ENCODE measurements at places on chromosomes 3 and 15.
A peak's percentile ranks its signal among the peaks of the same experiment; 100 is the strongest.

DNA sequence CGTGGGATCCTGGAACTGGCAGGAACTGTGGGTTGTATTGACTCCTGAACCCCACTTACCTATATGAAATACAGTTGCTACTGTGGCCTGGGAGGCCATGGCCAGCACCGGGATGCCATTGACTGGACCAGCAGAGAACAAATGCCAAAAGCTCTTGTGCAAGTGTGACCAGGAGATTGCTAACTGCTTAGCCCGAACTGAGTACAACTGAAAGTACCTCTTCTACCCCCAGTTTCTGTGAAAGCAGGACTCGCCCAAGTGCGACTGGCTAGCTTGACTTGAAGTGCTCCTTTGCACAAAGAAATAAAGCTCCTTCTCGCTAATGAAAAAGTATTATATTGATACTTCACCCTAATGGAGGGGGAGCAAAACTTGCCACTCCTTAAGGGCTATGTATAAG, 101.3 kb upstream of the ATP11B start:
- no peak for DNase-seq

DNA sequence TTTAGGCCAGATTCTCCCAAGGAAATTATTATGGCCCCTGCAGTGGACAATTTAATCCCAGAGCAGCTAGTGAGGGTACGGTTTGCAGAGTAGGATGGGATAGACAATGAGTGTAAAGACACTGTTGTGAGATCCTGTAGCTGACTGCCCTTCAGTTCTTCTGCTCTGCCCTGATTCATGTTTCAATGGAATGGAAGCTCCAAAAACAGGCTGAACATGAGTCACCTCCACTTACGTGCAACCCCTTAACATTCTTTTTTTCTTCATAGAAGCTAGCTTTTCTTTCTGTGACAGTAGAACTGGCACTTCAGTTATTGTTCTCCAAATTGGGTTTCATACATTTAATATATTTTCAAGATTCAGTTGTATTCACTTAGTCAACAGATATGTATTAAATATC, 32.1 kb downstream of the CLDN18 start:
- no peak for DNase-seq

DNA sequence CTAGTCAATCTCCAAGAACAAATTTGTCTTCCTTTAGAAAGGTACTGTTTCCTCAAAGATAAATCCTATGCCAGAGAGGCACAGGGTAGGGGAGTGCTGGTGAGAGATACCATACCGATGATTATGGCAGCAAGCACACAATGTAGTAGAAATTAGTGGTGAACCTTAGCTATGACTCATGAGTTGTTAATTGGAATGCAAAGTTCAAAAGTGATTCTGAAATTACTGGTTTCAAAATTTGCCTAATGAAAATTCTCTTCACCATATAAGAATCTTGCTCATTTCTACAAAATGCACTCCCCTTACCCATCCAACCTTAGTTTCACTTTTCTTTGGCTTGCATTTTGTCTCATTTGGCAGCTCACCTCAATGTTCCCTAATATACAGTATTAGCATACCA, 139.5 kb upstream of the SLC2A2 start:
- DNase-seq: no peak

DNA sequence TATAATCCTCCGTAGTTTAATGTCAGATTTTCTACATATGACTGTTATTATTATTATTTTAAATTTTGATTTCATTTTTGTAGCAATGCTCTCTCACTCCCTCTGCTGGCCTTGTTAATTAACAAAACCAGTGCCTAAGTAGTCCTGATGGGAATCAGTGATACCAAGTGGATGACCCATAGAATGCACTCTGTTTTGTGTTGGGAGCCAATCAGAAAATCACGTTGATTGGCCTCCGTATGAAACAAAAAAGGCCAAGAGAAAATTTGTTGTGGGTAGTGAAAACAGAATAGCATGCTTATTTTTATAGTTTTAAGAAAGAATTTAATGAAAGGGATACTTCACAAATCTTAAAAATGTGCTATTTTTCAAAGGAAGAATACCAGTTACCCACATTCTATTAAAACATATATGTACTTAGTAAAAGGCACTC, 34.4 kb upstream of the MEIS2 start:
- DNase-seq: no peak

- DNase-seq: no peak
Measured at GRCh38 chr3:89740881-89741177, 633.4 kb downstream of the EPHA3 start.

DNA sequence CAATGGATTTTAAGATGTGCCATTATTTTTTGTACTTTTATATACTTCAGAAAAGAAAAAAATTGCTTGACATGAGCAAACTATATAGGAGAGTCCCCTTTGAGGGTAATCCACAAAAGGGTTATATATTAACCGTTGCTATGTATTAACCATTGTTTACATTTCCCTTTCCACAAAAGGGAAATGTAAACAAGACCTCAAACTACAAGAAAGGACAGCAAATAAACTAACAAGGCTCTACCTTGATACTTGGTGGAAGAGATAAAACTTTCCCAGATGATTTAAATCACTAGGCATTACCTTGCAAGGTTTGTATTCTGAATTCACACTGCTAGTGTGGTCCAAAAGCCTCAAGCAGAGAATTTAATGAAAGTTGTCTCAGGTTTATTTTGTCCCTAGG, 616.3 kb upstream of the BCHE start:
- no peak for DNase-seq

DNA sequence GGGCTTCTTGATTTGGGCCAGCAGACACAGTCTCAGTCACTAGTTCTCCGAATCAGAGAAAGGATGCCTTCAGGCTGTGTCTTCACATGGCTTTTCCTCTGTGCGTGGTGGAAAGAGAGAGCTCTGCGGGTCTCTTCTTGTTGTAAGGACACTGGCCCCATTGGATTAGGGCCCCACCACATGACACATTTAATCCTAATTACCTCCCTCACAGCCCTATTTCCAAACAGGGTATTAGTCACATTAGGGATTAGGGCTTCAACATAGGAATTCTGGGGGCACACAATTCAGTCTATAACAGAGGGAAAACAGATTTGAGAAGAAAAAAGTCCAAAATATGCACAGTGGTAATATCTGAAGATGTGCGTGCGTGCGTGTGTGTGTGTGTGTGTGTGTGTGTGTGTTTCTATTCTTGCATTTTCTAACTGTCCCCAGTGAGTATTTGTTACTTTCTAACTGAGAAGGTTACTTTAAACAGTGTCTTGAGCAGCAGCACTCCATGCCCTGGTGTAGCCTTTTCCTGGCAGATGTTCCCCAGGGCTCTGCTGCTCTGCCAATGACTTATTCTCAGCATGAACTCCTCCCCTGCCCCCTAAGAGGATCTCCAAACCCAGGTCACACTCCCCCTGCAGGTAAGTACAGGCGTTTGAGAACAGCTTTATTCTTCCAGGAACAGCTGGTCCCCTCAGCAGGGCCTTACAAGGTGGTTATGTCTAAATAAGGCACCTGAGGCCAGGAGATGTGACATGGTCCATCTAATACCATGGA, 72.9 kb downstream of the RPL39L start:
- peak; percentile 40 for DNase-seq

- no peak for DNase-seq
Measured at GRCh38 chr3:64798316-64798715, 110.5 kb upstream of the ADAMTS9 start.

DNA sequence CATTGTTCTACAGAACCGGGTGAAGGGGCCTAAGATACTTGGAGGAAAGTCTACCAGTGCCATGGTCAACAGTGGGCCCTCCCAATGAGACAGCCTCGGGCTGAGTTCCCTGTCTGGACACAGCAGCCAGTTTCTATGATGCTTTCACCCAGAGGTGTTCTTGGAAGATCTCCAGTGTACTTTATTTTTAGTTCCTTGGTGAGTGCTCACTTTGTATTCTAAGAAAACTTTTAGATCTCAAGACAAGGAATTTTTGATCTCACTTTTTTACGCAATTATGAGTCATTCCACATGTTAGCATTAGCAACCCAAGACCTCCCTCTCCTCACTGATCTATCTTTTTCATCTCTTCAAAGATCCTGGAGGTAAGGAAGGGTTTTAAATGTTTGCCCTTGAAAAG, 287.7 kb downstream of the RORA start:
- no peak for DNase-seq

DNA sequence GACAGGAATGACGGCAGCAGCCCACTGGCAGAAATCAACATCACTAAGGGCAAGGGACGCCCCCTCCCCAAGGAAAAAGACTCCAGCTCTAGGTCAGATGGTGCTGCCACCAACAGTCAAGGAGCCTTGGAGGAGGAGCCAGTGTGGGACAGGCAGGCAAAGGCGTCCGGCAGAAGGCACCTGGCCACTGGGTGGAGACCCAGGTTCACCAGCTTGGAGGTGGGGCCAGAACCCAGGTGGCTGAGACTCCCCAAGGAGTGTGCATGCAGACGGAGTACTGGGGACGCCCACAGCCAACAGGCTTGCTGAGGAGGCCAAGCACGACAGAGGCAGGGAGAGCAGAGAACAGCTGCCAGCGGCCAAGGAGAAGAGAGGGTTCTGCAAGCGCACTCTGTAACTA, 35.2 kb downstream of the PTPN23 start:
- DNase-seq: no peak

DNA sequence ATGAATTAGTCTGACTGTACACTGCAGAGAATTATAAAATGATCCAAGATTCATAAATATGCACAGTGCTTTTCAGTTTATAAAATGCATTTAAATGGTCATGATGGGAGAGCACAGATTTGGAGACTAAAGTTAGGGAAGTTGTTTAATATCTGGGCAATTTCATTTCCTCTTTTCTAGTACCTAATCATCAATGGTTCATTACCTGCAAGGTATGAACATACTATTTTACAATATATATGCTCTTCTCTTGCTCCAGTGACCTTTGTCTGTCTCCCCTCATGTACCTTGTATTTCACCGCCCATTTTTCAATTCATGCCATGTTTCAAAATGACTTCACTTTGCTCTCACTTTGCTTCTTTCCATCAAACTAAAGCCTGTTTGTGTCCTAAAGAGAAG, 114.5 kb downstream of the SUCNR1 start:
- DNase-seq: no peak

GRCh38 chr3:182201456-182202168, 489.9 kb downstream of the SOX2 start:
- DNase-seq: no peak

GRCh38 chr15:62601777-62602545, 436.9 kb upstream of the C2CD4B start:
- DNase-seq: no peak

GRCh38 chr15:76134537-76134936, 74.8 kb downstream of the TMEM266 start:
- DNase-seq: no peak

DNA sequence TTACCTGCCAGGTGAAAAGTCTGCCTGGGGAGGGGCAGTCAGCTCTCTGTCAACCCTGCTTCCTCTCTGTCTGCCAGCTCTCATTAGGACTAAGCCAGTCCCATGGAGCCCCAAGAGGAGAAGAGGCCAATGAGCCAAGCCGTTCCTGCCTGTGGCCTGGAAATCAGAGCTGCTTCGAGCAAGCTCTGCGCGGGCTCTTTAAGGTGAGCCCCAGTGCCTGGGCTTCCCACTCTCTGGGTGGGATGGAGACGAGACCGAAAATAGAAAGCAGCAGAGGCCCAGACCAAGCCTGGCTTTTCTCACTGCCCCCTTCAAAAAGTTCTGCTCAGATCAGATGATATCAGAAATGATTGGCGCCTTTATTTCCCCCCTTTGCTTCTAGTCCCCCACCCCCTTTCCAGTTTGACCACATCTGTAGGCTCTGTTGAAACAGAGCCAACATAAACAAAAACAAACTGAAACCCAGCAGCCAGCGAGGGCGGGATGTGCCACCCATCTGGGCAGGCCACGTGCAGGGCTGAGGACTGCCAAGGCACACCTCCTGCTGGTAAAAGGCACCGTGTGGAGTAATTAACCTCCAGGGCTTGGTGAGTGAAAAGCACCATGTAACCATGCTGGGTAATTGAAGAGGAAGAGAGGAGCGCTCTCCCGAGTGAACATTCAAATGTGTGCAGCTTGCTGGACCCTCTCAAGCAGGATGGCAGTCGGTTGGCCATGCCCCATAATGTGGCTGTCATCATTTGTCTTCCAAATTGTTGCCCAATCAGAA, 471.0 kb upstream of the PROK2 start:
- peak; percentile 14 for DNase-seq

DNA sequence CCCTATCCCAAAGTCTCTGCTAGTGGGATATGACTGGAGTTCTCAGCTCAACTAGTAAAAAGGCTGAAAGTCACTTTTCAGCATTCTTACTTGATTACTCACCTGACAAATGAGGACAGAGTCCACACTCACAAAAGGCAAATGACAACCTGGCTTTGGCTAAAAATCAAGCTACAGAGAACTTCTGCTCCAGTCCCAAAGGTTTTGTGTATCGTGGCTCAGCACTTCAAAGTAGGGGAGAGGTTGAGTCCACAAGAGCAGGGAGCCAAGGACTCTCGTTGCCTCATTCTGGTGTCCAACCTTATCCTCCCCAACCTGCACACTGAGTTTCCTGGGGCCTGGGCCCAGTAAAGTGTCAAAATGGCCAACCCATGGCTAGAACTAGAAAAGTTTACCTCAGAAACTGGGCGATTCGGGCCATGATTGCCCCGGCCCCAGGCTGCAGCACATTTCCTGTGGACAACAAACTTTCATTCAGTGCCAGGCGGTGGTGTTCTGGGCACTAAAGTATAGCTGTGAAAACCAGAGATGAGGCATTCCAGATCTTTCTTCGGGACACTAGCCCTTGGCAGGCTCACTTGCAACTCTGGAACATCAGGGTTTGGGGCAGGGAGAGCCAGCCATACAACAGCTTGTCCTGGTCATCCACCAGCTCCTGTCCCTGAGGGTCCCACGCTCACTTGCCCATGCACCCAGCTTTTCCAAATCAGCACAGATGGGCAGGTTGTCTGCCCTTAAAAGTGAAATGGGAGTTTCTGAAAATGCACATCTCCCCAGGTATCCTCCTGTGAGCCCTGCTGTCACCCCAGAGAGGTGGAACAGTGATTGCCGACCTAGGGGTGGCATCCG, 3.1 kb downstream of the ACAA1 start:
- no peak for DNase-seq

GRCh38 chr15:43939070-43939469, 112.3 kb downstream of the WDR76 start:
- no peak for DNase-seq

DNA sequence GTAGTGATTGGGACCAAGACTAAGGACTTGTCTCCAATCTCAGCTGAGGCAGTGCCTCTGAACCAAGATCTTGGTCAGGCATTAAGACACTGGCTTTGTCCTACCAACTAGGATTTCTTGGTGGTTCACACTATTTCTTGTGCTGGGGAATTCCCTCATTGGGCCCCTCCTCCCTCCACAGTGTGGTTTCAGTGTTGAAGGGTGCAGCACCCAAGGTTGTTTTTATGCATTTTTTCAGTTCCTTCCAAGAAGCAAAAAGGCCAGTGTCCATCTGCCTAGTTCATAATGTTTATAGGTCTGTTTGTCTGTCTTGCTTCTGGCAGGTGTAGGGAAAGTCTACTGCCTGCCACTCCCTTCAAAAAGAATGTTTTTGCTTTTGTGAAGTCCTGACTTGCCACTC, 10.6 kb upstream of the ITPKA start:
- DNase-seq: no peak

GRCh38 chr3:191020730-191021396, 158.4 kb upstream of the GMNC start:
- no peak for DNase-seq

- no peak for DNase-seq
Measured at GRCh38 chr3:60841355-60841754, 409.9 kb downstream of the FHIT start.

All from activated T-cell treated with anti-CD3 and anti-CD28 coated beads for 4 hours (primary cell).